ENCODE measurements at places on chromosomes 7 and 10.

GRCh38 chr10:16016688-16017087 is 156.4 kb upstream of the MINDY3 start:
- no peak for DNase-seq

DNA sequence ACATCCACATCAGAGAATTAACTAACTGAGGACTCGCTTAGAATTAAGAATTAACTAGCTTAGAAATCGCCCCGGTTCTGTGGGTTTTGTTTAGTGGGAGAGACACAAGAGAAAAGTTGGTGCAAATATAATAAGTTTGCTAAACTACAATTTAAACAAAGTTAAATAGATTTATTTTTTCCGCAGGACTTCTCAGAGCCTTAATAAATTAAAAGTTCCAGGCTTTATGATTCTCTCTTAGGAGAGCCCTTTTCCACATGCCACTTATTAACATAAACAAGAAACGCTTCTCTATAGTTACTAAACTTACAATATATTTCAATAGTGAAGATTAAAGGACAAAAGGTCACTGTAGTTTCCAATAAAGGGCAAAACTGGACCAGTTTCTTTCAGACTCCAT is 100.0 kb downstream of the SLC25A13 start:
- no peak for DNase-seq

DNA sequence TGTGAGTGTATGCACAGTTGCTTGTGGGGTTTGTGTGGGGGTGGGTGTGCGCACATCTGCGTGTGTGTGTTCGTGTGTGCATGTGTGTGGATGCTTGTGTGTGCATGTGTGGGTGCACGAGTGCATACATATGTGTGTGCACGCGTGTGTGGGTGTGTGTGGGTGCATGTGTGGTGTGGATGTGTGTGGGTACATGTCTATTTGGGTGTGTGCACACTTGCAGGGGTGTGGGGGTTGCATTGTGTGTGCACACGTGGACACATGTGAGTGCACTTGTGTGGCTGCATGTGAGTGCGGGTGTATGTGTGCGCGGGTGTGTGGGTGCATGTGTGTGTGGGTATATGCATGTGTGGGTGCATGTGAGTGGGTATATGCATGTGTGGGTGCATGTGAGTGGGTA is 73.7 kb downstream of the NKX6-2 start:
- no peak for DNase-seq

GRCh38 chr7:44881610-44882009 is 3.7 kb downstream of the PURB start:
- DNase-seq = peak; percentile 71

DNA sequence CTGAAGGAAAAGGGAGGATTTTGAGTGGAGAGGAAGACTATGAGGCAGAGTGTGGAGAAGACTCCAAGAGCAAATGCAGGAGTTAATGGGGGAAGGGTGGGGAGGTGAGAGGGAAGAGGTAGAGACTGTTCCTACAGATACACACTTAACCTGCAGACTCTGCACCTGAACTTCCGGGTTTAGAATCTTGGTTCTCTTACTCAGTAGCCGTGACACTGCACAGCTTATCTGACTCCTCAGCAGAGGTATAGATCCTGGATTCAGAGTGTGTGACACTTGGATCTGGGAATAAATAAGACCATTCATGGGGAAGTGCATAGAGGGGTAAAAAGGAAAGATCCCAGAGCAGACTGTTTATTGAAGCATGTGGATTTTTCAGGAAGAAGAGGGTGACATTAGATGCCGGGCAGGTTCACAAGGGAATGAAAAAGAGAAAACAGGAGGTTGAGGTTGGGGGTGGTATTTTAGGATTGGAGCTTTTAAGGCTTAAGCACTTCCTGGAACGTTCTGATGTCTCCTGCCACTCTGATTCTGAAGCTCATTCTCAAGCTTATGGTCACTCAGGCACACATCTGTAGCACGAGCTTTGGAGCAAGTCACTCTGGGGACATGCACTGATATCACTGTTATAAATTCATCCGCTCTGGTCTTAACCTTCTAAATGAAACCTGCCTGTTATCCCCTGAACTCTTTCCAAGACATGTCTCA is 5.7 kb upstream of the ZC3HAV1L start:
- DNase-seq = no peak

GRCh38 chr7:73442903-73443500 is 9.4 kb downstream of the FZD9 start:
- no peak for DNase-seq

- no peak for DNase-seq
Measured at GRCh38 chr10:2851566-2851965, 215.8 kb upstream of the PFKP start.

DNA sequence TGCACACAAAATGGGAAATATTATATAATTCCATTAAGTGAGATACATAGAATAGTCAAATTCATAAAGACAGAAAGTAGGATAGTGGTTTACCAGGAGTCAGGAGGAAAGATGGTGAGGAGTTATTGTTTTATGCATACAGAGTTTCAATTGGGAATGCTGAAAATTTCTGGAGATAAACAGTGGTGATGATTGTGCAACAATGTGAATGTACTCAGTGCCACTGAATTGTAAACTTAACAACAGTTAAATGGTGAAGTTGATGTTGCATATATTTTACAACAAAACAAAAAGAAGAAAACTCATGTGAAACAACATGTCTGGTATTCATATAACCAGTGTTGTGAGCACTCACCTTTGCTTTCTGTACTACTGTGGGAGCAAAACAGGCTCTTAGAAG is 168.9 kb upstream of the TEX47 start:
- DNase-seq = no peak

DNA sequence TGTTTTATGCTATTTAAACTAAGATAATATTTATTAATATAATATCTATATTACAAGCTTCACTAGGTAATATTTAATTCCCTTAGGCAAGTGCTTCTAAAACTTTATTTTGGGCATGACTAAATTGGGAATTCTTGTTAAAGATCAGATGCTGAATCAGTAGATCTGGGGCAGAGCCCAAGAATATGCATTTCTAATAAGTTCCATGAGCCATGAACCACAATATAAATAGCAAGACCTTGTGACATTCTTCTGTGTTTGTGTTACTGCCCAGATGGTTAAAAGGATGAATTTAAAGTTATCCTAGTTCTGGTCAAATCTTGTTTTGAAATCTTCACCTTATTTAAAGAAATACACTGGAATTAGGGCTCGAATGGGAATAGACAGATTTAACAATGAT is 258.4 kb upstream of the CACNA2D1 start:
- DNase-seq = no peak

DNA sequence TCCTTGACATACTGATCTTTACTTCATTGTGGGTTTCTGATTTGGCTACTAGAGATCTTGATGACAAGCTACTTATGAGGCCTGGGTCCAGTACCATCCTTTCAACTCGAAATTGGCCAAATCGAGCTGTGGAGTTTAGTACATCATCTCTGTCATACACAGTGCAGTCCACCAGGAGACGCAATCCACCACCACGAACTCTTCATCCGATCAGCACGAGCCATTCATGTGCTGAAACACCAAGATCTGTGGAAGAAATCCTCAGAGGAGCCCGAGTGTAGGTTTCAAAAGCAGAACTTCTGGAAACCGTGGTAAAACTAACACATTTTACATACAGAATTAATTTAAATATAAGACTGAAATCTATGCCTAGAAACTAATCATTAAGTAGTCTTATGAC is 14.2 kb downstream of the DNAJC9 start:
- peak; percentile 18 for DNase-seq

GRCh38 chr10:90420637-90421318 is 437.1 kb downstream of the HTR7 start:
- no peak for DNase-seq

GRCh38 chr10:11179516-11180105 is 161.9 kb downstream of the CELF2 start:
- DNase-seq = no peak

DNA sequence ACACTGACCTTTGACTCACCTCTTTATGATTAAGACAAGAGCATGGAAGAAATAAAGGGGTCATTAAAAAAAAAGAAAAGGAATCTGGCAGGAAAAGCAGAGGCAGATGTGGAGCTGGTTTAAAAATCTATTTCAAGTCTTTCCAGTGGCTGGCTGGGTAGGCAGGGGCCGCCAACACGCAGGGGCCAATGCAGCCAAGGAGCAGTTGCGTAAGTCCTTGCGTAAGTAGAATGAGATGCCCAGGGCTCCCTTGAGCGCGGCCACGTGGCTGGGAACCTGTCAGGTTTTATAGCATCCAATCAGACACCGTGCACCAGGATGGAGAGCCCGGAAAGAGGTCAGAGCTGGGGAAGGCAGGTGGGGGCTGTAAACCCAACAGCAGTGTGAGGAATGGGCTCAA is 123.8 kb upstream of the INSYN2A start:
- DNase-seq = no peak

- DNase-seq = no peak
Measured at GRCh38 chr7:14147532-14147931, 158.1 kb upstream of the ETV1 start.

DNA sequence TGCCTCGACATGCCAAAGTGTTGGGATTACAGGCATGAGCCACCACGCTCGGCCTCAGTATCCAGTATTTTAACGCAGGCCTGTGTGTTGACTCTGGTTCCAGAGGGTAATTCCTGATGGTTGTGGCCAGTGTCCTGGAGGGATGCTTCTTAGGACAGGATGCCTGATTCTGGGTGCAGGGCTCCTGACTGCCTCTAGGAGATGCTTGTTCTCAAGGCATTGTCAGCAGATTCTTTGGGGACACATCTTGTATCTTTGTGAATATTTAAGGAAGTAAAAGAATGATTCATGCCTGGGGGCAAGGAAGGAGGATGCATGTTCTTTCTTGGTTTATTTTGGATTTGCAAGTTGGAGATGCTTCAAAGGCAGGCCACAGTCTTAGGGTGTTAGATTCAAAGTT is 2.2 kb downstream of the ZDHHC4 start:
- DNase-seq = peak; percentile 7

DNA sequence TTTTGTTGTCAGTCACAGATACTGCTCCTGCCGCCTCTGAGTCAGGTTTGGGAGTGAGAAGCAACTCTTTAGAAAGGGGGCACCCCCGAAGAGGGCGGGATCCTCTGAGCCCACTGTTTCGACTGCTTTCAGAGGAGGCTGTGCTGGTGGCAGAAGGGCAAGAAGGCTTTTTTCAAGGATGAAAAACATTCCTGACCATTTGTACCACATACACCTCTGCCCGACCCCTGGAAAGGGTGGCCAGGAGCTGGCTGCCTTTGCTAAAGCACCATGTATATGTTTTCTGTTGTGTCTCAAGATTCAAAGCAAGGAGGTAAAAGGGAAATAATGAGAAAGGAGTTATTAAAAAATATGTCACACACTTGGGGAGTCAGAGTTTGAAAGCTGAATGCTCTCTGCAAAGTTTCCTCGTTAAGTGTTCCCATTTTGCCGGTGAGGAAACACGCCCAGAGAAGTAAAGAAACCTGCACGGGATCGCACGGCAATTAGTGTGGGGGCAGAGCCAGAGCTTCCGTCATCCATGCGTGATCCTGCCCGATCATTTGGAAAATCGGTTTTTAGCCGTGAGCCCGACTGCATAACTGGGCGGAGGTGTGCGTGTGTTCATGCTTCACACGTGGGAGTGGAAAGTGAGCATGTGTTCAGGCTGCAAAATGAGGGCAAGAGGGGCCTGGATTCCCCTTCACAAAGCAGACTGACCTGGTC is 163.2 kb downstream of the ADAM12 start:
- no peak for DNase-seq

DNA sequence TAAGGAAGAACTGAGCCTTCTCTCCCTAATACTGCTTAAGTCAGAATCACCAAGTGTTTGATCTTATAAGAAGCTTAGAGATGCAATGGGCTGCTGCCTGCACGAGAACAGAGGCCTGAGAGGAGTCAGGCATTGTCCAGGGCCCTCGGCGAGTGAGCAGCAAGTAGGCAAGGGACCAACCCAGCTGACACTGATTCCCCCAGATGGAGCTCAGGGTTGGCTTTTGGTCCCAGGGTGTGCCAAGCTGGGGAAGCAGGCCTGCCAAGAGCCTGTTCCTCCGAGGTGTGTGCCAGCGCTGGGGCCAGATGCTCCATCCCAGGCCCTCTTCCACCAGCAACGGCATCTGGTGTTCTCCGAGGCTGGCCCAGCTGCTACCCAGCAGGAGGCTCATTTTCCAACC is 222.0 kb upstream of the ZMIZ1 start:
- DNase-seq = no peak

- DNase-seq = peak; percentile 40
Measured at GRCh38 chr10:114151486-114151885, 22.5 kb downstream of the CCDC186 start.
